ENCODE measurements at places on chromosomes 3 and 15.

GRCh38 chr3:134795746-134796280, 753 bp downstream of the EPHB1 start:
- no peak for DNase-seq

GRCh38 chr3:152051501-152052404, 178.3 kb downstream of the SUCNR1 start:
- DNase-seq, result no peak

- no peak for DNase-seq
These were observed 40.1 kb upstream of the DCLK3 start for GRCh38 chr3:36804295-36805055.

- DNase-seq, result no peak
These were observed 198.0 kb upstream of the PFN2 start for GRCh38 chr3:150168698-150169097.

DNA sequence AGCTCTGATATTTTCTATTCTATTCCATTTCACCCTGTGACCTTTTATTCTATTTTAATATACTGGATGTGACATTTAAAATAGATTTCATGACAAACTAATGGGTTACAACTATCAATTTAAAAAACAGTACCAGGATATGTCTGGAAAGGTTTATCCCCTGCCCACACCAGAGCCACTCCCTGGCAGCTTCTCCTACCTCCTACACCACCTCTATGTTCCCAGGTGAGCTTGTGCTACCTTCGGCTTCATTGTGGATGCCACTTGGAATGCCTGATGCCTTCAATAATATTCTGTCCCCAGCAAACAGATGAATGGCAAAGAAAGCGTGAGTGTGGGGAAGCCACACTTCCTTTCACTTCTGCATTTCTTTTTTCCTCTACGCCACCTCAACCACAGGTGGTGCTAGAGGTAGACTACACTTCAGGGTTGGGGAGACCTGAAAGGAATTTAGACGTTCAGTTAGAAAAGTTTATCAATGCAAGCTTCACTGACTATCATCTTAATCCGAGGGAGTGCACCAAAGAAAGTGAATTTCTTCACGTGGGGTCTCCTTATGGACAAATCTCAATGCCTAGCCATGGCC, 213.0 kb downstream of the SSR3 start:
- DNase-seq, result peak; percentile 67

GRCh38 chr3:20648294-20648693, 462.3 kb upstream of the SGO1 start:
- no peak for DNase-seq

GRCh38 chr15:44569316-44569715, 32.4 kb downstream of the EIF3J start:
- DNase-seq, result no peak

DNA sequence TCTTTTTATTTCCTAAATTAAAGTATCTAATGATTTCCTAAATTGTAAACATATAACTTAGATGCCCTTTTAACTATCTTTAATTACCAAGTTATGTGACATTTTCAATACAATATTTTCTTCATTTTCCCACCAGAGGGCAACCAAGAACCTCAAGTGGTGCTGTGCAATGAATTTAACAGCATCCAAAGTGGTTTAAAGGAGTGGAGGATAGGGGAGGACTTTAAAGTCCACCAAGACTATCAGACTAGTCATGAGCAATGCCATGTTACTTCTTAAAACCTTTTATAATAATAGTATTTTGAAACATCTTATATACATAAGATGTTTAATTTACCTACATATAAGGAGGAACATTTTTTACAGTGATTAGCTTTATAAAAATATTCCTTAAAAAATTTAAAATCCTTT, 74.4 kb downstream of the DLG1 start:
- peak; percentile 50 for DNase-seq

- peak; percentile 93 for DNase-seq
These were observed 50.6 kb upstream of the ULK4 start for GRCh38 chr3:42012383-42012934.

DNA sequence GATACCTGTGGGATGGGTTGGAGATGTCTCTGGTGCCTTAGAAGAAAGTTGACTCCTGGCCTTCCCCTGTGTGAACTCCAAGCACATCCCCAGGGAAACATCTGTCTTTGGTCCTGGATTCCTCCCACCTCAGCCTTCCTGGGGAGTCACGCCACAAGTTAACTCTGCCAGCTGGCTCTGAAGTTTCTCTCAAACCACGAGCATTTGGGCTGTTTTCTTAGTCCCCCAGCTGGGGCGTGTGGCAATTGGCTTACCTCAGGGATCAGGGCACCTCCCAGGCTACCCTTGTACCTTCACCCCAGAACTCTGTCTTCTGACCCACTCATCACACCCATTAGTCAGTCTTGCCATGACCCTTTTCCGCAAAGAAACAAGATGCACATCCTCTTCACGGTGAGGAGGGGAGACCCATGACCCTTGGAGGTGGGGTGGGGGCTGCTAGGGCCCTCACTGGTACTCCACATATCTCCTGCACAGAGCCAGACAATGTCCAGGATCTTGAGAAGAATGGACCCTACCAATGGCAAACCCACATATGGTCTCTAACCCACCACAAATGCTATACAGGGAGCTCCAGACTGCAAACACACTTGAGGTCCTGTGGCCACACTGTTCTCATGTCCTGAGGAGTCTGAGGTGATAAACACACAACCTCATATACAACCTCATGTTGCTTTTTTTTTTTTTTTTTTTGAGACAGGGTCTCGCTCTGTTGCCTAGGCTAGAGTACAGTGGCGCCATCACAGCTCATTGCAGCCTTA, 3.9 kb downstream of the NEIL1 start:
- DNase-seq, result peak; percentile 58

DNA sequence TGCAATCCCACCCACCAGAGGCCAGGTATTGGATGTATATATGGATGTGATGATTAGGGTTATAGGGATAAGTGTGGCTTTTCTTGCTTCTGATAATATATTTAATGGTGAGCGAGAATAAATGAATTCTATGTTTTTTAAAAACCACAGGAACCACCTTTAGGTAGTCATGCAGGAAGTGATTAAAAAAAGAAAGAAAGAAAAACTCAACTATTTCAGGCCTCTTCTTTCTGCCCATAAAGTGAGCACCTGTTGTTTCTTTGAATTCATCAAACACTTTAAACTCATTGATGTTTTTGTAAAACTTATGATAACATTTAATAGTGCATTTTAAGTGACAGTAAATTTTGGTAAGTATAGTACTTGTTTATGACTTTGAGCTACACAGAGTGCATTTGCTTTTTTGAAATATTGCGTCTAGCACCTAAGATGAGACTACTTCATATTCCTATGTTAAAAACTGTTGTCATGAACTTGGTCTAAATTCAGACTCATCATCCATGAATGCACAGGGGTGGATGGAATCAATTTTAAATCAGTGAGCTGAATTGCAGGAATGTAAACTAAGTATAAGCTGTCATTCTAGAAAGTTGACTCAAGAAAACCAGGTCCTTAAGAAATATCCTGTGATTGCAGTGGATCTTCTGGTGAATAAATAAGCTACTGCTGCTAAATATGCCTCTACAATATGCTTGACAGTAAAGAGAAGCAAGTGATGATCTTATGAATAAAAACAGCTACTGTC, 764.4 kb upstream of the NECTIN3 start:
- no peak for DNase-seq

GRCh38 chr3:174023421-174023820, 625.9 kb downstream of the NLGN1 start:
- DNase-seq, result no peak

DNA sequence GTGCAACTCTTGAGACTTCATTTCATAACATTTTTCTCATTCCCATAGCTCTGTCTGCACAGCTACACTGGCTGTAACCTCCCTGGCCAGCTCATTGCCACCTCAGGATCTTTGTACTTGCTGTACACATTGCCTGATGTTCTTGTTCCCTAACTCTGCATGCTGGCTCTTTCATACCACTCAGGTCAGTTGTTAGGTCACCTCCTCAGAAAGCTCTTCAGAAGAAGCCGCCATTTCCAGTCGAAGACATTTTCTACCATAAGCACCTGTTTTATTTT, 176.2 kb downstream of the AKAP13 start:
- DNase-seq, result no peak

DNA sequence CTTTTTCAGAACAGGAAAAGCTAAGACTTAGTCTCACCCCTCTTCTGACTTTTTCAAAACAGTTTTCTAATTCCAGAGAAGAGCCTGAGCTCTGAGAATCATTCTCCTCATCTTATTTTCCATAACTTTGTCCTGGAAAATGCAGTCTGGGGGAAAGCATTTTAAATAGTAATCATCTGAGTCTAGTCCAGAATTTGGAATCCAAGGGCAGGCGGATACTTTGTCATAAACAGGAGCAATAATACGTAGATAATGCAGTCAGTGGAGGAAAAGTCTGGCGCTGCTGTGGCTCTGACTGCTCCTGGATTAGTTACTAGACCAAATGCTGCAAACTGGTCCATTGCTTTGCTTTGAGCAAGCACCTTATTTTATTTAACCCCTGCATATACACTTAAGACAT, 285.0 kb downstream of the THSD4 start:
- no peak for DNase-seq
